Chondrocyte (in vitro differentiated cells): ENCODE measurements at places on chromosomes 2 and 18. TPM values are rescaled to one million over a fixed set of nuclear protein-coding genes. Genes with fewer than 3 reads are reported as not detected.
A peak's percentile ranks its signal among the peaks of the same experiment; 100 is the strongest.

DNA sequence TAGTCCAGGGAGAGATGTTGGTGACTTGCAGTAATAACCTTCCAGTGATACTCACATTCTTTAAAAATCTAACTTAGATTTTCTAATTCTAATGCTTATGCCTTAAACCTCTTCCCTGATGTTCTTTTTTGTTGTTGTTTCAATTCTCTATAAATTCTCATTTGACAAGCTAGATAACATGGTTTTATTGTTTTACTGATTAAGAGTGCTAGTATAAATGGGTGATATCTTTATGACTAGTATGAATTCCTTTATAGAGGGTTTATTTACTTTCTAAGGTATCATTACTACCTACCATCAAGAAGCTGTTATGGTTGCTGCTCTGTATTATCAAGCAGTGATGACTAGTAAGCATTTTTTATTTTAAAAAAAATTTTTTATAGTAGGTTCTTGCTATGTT is 35.0 kb downstream of the ACVR2A start:
- H3K36me3 ChIP-seq = no peaks in the 10 kb centered on the region
- H3K4me3 ChIP-seq = no peak overlapping the region
- no peak overlapping the region for H3K27ac ChIP-seq

- H3K27ac ChIP-seq = no peak overlapping the region
- H3K4me1 ChIP-seq = peaks cover 14% of the 10 kb centered on the region
- no peaks in the 10 kb centered on the region for H3K27me3 ChIP-seq
These were observed 32.4 kb downstream of the TTLL4 start for GRCh38 chr2:218743068-218743467.

DNA sequence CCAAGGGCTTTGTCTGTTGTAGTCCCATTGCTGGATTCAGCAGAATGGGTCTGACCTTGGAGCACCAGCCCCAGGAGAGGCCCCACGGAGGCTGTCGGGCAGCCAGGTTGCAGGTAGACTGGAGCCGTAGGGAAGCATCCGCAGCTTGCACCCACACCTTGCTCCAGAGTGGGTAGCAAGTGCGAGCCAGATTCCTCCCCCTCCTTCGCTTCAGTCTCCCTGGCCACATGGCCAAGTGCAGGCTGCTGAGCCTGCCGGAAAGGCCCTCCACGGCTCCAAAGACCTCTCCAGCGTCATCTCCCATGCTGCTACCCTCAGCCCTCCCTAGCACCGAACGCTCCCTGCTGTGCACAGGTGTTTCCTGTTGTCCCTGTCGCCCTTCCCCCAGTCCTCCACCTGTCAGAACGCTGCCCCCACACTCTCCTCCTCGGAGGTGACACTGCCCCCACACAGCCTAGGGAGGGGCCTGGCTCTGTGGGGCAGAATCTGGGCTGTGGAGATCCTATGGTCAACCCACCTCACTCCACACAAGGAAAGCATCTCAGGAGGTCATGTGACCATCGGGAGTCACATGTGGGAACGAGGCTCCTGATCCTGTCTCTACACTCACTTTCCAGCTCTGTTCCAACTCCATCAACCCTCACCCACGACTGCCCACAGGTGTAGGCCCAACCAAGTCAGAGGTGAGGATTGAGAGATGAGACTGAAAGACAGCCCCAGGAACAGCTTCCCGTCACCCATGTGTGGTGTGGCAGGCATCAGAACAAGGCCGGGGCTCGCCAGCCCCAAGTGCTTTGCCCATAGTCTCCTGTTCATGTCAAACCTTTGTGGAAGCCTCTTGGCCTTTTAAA is 8.3 kb downstream of the KCNF1 start:
- DNase-seq = peak; percentile 70
- H3K4me1 ChIP-seq = no peaks in the 10 kb centered on the region
- H3K27me3 ChIP-seq = peaks cover 10% of the 10 kb centered on the region
- no peak overlapping the region for H3K4me3 ChIP-seq
- no peaks in the 10 kb centered on the region for H3K36me3 ChIP-seq

- no peaks in the 10 kb centered on the region for H3K27me3 ChIP-seq
- DNase-seq = no peak
- H3K4me3 ChIP-seq = no peak overlapping the region
- peak overlapping the region; percentile 4 for H3K27ac ChIP-seq
- H3K4me1 ChIP-seq = peaks cover 10% of the 10 kb centered on the region
- H3K36me3 ChIP-seq = peaks cover 20% of the 10 kb centered on the region
These were observed 287.0 kb downstream of the SLC8A1 start for GRCh38 chr2:40164736-40165508.

DNA sequence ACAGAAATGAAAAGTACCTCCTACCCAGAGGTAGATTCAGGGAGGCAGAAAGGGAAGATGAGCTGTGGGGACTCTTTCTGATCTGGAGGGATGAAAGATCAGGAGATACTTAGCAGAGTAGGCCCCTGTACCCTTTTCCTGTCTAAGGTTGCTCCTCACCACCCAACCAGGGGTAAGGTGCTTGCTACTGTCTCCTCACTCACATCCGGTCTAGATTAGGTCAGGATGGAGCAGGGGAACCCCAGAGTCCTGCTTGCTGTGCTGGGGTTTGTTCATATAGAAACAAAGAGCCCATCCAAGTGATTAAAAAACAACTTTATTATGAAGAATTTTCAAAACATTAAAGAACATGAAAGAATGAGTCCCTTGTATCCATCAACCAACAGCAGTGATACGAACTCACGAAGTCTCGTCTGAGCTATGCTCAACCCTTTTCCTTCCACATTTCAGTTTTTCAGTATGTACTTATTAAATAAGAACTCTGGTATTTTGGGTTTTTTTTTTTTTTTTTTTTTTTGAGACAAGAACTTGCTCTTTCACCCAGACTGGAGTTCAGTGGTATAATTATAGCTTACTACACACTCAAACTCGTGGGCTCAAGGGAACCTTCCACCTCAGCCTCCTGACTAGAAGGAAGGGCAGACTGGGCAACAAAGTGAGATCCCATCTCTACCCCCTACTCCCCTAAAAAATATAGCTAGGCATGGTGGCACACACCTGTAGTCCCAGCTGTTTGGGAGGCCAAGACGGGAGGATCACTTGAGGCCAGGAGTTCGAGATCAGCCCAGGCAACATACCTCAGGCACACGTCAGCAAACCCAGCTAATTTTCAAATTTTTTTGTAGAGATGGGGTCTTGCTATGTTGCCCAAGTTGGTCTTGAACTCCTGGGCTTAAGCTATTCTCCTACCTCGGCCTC is 28.5 kb upstream of the MCFD2 start:
- H3K27me3 ChIP-seq = no peaks in the 10 kb centered on the region
- H3K36me3 ChIP-seq = peaks cover 2% of the 10 kb centered on the region
- no peak for DNase-seq
- peak overlapping the region; percentile 12 for H3K27ac ChIP-seq
- peaks cover 42% of the 10 kb centered on the region for H3K4me1 ChIP-seq
- no peak overlapping the region for H3K4me3 ChIP-seq

- DNase-seq = no peak
- H3K4me1 ChIP-seq = peaks cover 26% of the 10 kb centered on the region
- no peaks in the 10 kb centered on the region for H3K27me3 ChIP-seq
- H3K4me3 ChIP-seq = no peak overlapping the region
- peak overlapping the region; percentile 25 for H3K27ac ChIP-seq
These were observed 165.7 kb upstream of the SLC14A2 start for GRCh38 chr18:45449418-45450227.

DNA sequence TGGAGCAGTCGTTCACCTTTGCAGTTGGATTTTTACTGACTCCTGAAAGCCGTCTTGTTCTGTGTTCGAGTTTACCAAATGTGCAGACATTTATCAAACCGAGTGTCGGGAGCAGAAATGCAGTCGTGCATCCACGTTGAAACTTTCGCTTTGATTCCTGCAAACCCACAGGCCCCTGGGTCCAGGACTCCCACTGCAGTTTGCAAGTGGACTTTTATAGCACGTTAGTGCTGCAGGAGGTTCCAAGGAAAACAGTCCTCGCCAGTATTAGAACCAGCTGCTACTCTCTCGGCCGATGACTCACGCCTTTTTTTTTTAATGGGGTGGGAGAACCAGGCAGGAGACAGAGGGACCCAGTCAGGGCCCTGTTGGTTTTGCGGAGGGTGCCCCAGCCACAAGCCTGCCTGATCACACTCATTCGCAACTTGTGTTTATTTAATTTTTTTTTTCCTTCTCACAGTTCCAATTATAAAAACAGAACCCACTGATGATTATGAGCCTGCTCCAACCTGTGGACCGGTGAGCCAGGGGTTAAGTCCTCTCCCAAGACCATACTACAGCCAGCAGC is 90.1 kb downstream of the NFATC1 start:
- DNase-seq = peak; percentile 62
- H3K27ac ChIP-seq = peak overlapping the region; percentile 98
- H3K4me1 ChIP-seq = peaks cover 19% of the 10 kb centered on the region
- H3K27me3 ChIP-seq = no peaks in the 10 kb centered on the region
- peak overlapping the region; percentile 67 for H3K4me3 ChIP-seq

ANKRD30BL gene
- not detected in 3 replicates for total RNA-seq

DNA sequence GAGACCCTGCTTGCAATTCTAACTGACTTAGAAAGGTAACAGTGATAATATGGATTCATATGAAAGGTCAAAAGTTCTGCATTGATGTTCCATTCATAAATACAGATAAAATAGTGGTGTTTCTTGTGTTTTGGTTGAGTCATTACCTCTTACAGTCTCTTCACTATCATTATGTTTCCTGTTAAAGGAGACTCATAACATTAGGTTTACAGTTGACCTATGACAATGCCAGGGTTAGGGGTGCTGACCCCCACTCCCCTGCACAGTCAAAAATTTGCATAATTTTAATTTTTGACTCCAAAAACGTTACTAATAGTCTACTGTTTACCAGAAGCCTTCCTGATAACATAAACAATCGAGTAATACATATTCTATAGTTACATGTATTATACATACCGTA is 75.4 kb downstream of the VRK2 start:
- peaks cover 13% of the 10 kb centered on the region for H3K36me3 ChIP-seq
- no peak for DNase-seq
- no peaks in the 10 kb centered on the region for H3K27me3 ChIP-seq
- H3K4me1 ChIP-seq = no peaks in the 10 kb centered on the region
- no peak overlapping the region for H3K4me3 ChIP-seq

GRCh38 chr2:220445429-220446105 is 818.1 kb downstream of the SLC4A3 start:
- no peak overlapping the region for H3K27ac ChIP-seq
- DNase-seq = no peak
- peaks cover 1% of the 10 kb centered on the region for H3K36me3 ChIP-seq
- H3K27me3 ChIP-seq = no peaks in the 10 kb centered on the region
- peaks cover 10% of the 10 kb centered on the region for H3K4me1 ChIP-seq
- H3K4me3 ChIP-seq = no peak overlapping the region

POTEE gene
- total RNA-seq = 0.15 to 1.2 TPM (median 0.92 TPM) in 3 replicates

- peaks cover 1% of the 10 kb centered on the region for H3K36me3 ChIP-seq
- no peak overlapping the region for H3K4me3 ChIP-seq
- no peaks in the 10 kb centered on the region for H3K27me3 ChIP-seq
These were observed 9.5 kb downstream of the ASB18 start for GRCh38 chr2:236254674-236255073.

- no peaks in the 10 kb centered on the region for H3K36me3 ChIP-seq
- peak; percentile 57 for DNase-seq
- H3K4me3 ChIP-seq = no peak overlapping the region
- no peak overlapping the region for H3K27ac ChIP-seq
These were observed 15.4 kb downstream of the NPPC start for GRCh38 chr2:231910771-231911170.

NGEF gene
- total RNA-seq = 0.10 to 0.46 TPM in 2 of 3 replicates, not detected in the other

DNA sequence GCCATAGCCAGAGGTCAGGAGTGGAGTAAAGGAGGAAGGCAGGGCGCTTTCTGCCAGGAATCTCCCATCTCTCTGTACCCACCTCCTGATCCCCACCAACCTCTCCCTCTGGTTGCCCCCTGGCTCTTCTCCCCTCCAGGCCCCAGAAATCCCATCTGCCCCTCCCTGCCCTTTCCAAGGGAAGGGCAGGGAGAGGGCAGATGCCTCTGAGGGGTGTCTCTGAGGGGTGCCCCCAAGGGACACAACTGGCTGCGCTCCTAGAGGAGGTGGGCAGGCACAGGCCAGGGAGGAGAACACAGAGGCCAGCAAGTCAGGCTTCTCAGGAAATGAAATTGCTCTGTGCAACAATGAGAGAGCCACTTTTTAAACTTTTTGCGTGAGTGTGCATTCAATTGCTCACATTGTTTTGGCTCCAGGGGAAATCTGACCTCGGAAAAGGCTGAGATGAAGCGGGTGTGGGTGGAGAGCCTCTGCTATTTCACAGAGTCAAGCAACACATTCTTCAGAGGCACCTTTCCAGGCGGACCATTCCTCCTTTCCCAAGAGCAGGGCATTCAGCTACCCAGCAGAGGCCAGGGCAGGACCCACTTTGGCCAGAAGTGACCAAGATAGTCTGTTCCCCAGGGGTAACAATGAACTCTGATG is 125.5 kb downstream of the SMAD7 start:
- H3K27ac ChIP-seq = peak overlapping the region; percentile 98
- peaks cover 71% of the 10 kb centered on the region for H3K4me1 ChIP-seq
- peaks cover 39% of the 10 kb centered on the region for H3K36me3 ChIP-seq
- H3K27me3 ChIP-seq = no peaks in the 10 kb centered on the region
- H3K4me3 ChIP-seq = no peak overlapping the region

- no peak for DNase-seq
- no peaks in the 10 kb centered on the region for H3K27me3 ChIP-seq
- H3K4me3 ChIP-seq = no peak overlapping the region
These were observed 10.9 kb downstream of the FEZ2 start for GRCh38 chr2:36587101-36587500.

- H3K4me1 ChIP-seq = no peaks in the 10 kb centered on the region
- H3K4me3 ChIP-seq = no peak overlapping the region
- peak overlapping the region; percentile 91 for H3K27ac ChIP-seq
These were observed 268.3 kb downstream of the DYSF start for GRCh38 chr2:71721669-71722068.

- H3K4me3 ChIP-seq = peak within 1 kb of the TSS; percentile 12
- peak; percentile 86 for DNase-seq
- no peak within 1 kb of the TSS for H3K27ac ChIP-seq
These were observed at the start of gene SPHKAP for GRCh38 chr2:228181098-228182019. Gene SPHKAP (minus strand): TSS chr2:228181687. CDS start chr2:228181598, 89 bp downstream.

GRCh38 chr2:186535861-186536260 is 49.8 kb downstream of the ZC3H15 start:
- H3K4me3 ChIP-seq = no peak overlapping the region
- no peaks in the 10 kb centered on the region for H3K27me3 ChIP-seq
- H3K4me1 ChIP-seq = peaks cover 36% of the 10 kb centered on the region
- no peak overlapping the region for H3K27ac ChIP-seq

- peaks cover 12% of the 10 kb centered on the region for H3K4me1 ChIP-seq
- no peaks in the 10 kb centered on the region for H3K27me3 ChIP-seq
- peaks cover 2% of the 10 kb centered on the region for H3K36me3 ChIP-seq
- no peak overlapping the region for H3K27ac ChIP-seq
- H3K4me3 ChIP-seq = no peak overlapping the region
- DNase-seq = no peak
These were observed 93.2 kb upstream of the CCDC150 start for GRCh38 chr2:196546151-196546919.

DNA sequence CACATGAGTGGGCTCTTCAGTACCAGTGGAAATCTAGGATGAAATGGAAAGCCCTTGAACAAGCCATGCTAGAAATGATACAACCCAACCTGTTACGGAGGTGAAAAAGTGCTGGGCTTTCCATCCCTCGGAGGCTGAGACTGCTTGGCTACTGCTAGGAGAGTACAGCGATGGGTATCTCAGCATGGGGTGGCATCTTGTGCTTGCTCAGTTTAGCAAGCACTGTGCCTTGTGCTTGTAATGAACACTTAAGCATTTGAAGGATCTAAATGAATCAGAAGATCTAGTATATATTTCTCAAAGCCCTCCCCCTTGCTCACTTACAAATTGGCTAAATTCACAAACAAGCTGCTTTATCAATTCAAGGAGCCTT is 44.3 kb upstream of the EHBP1 start:
- H3K36me3 ChIP-seq = no peaks in the 10 kb centered on the region
- H3K4me3 ChIP-seq = no peak overlapping the region
- H3K4me1 ChIP-seq = peaks cover 47% of the 10 kb centered on the region
- DNase-seq = no peak
- H3K27ac ChIP-seq = peak overlapping the region; percentile 18
- H3K27me3 ChIP-seq = no peaks in the 10 kb centered on the region
